ENCODE measurements at places on chromosomes 5 and 9.

GRCh38 chr9:77014597-77015263, 4.7 kb upstream of the FOXB2 start:
- no peak for DNase-seq

GRCh38 chr9:105007143-105007542, 79.2 kb upstream of the ABCA1 start:
- DNase-seq, result no peak

DNA sequence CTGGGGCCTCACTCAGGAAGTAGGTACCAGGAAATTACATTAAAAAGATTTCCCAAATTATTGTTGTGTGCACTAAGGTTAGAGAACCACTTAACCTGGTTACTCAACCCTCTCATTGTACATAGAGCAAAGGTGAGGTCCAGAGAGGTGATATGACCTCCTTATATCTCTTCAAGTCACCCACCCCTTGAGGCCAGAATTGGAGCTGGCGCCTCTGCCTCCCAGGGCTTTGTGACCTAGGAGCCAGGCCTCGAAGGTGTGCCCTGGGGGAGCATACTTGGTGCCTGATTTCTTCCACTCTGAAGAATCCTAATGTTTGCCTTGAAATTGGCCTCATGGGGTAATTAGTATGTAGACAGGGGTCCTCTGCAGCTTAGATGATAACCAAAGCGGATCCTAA, 95.1 kb upstream of the CTSL start:
- DNase-seq, result no peak

GRCh38 chr5:139842321-139842720, 46.7 kb downstream of the PSD2 start:
- no peak for DNase-seq

DNA sequence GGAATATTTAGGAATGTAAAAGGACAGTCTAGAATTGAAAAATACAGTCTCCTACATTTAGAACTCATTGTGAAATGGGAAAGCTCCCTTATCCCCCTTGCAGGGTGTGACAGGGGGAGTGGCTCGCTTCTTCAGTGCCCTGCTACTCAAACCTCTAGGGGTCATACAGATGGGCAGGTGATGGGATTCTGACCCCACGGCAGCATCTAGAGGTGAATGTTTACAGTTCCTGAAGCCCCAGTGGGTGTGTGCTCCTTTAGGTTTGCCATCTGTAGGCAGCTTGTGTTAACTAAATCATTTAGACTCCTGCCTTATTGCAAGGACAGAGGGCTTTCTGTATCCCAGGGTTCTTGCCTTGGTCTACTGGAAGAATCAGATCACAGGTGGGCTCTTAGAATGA, 271.0 kb upstream of the MPDZ start:
- DNase-seq, result no peak

GRCh38 chr5:149728303-149728702, 1.8 kb upstream of the PPARGC1B start:
- DNase-seq, result no peak

- DNase-seq, result peak; percentile 11
Measured at GRCh38 chr9:79858508-79858907, 286.7 kb downstream of the TLE4 start.

DNA sequence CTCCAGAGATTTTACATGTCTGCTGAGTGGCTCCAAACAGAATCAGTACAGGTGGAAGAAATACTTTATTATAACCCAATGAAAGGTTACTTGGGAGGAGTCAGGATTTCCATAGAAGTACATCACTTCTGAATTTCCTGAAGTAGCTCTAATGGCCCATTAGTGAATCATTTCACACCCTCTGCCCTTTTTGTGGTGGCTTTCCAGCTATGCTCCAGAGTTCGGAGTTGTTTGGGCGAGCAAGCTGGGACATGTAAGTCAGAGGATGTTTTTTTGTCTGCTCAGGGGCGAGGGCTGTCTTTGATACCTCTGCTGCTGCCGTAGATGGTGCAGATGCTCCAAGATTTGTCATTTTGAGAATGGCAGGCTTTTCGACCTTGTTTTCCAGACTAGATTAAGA, 226.1 kb downstream of the GOLPH3 start:
- DNase-seq, result no peak

DNA sequence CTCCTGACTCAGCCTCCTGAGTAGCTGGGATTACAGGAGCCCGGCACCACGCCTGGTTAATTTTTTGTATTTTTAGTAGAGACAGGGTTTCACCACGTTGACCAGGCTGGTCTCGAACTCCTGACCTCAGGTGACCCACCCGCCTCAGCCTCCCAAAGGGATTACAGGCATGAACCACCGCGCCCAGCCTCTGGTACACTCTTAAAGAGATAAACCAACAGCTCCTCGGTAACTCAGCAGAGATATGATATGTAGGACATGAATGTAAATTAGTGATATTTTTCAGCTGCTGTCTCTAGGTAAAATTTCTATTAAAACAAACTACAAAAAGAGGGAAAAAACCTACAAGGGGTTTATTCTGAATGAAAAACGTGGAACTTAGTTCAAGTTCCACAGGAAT, 42.8 kb upstream of the HK3 start:
- DNase-seq, result no peak

- no peak for DNase-seq
Measured at GRCh38 chr5:83360573-83360972, 111.0 kb upstream of the VCAN start.

GRCh38 chr9:22307013-22307711, 139.5 kb upstream of the DMRTA1 start:
- DNase-seq, result peak; percentile 27

GRCh38 chr9:112248722-112249121, 73.6 kb upstream of the SUSD1 start:
- DNase-seq, result no peak

DNA sequence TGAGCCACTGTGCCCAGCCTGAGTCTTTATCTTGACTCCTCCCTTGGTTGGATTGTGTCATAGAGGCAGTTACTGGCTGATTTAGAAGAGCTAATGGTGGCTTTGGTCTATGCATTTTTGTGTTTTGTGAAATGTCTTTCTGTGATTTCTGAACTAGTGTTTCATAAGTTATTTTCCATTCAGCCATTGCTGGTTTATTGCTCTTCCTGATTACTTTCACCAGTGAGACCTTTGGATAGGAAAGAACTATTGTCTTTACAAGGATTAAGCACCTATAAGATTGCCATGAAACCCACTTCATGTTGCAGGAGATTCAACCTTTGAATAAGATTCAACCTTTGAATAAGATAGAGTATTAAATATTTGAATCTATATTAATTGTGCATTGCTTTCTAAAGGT, 8.7 kb upstream of the HAPLN1 start:
- no peak for DNase-seq

DNA sequence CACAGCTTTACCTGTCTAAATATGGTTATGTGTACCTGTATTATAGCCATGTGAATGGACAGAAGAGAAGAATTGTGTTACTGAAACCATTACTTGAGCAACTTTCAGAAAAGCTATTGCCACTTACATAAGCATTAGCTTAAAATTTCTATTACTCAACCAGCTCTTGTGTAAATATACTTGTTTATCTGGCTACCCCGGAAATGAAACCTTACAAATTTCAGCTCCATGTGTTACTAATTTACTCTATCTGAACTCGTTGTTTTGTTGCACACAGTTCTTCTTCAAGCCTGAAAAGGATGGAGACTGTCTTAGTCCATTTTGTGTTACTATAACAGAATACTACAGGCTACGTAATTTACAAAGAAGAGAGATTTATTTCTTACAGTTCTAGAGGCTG, 22.5 kb upstream of the ADAMTSL1 start:
- no peak for DNase-seq

GRCh38 chr5:141623186-141623585, 4.4 kb upstream of the DIAPH1 start:
- no peak for DNase-seq

DNA sequence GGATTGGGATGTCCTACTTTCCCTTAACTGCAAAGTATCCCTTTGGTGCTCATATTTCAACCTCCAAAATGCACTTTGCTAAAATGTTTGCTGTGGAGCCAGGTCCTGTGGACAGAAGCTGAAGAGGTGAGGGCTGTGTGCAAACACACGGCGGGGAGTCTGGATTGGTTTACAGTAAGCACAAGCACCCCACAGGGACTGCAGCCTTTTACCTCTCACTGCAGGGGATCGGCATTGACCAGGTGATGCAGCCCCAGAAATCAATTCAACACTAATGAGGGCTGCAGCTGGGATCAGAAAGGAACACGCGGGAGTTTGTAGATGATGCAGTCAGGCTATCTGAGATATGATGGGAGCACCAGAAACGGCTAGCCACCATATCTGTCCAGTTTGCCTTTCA, 450.9 kb downstream of the CCDC171 start:
- no peak for DNase-seq

Measured in NCI-H1436 (cell line).